Inflammatory macrophage treated with lipopolysaccharide for 1 hour (primary cell): ENCODE measurements at places on chromosomes 3 and 15.
A peak's percentile ranks its signal among the peaks of the same experiment; 100 is the strongest.

DNA sequence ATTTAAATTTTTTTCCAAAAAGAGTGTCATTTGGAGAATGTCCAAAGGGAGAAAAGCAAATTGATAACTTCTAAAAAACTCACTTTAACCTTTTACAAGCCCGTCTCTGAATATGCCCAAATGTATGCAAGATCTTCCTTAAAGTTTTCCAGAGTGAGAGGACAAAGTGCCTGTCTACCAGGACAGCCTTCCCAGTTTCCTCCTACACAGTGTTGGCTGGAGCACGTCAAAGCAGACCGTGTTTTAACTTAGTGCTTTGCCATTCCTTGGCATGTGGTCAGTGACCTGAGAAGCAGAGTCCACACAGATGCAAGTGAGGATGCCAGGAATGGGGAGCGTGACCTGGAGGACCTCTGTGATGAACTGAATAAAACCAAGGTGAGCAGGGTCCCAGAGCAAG is 245.7 kb downstream of the FAM43A start:
- DNase-seq: no peak

DNA sequence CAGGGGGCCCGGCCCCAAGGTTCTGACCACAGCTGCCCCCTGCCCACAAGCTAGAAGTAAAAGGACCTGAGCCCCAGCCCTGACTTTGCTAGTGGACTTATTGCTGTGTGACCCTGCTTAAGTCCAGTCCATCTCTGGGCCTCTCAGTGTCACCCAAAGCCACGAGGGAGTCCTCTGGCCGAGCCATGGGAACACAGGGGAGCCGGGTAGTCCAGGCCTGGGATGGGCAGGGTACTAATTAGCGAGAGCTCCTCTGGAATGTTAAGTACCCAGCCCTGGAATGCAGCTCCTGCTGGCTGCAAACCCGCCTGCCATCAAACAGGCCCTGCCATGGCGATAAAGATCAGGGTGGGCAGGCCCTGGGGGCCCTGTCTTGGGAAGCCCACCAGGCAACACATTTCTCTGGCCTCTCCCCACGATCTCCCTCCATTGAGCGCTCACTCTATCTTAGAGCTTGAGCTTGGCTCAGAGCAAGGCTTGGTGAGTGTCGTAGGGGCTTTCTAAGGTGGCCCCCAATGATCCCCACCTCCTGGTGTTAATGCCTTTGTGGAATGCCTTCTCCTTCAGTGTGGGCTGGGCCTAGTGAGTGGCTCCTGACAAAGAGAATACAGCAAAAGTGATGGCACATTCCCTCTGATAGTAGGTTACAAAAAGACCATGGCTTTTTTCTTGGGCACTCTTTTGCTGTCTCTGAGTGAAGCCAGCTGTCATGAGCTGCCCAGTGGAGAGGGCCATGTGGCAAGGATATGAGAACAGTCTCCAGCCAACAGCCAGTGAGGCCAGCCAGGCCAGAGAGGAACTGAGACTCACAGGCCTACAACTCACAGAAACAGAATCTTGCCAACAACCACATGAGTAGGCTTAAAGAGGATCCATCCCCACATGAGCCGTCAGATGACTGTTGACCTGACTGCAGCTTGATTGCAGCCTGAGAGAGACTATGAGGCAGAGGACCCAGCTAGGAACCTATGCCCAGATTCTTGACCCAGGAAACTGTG is 133.1 kb downstream of the SMAD6 start:
- DNase-seq: peak; percentile 84

DNA sequence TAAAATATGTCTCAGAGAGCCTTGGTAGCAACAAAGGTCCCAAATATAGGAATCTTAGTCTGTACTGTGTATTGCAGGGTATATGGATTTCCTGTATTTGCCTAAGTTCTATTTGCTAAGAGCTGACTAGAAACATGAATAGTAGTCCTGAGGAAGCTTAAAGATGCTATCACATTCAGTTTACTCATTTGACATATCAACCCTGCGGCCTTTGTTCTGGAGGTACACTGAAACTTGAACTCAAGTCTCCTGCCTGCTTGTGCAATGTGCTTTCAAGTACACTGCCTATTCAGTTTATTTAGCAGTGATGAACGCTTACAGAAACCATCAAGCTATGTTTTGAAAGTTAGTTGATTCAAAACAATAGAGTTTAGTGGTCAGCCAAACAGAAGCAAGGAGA is 21.1 kb downstream of the IL1RAP start:
- no peak for DNase-seq

DNA sequence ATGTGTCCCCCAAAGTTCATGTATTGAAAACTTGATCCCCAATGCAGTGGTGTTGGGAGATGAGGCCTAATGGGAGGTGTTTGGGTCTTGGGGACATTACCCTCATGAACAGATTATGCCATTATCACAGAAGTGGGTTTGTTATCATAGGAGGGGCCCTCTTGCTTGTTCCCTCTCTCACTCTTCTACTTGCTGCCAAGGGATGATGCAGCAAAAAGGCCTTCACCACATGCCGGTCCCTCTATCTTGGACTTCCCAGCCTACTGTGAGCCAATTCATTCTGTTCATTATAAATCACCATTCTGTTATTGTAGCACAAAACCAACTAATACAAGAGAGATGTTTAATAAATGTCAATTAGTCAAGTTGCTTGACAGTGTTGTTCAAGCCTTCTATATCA is 47.2 kb downstream of the FAM227B start:
- DNase-seq: no peak

DNA sequence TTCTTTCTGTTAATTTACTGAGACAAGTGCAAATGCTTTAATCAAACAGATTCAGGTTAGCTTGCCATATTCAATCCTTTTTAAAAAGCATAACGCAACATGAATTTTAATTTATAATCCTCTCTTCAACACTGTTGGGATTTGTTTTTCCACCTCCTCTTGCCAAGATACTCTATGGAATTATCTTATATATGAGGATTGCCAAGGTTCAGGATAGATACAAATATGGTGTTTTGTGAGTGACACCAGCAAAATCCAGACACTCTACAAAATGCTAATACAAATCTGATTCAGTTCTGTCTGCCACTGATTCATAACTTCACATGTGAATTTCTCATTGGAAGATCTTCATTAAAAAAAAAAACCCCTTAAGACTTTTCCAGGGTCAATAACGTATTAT is 104.8 kb downstream of the FBN1 start:
- DNase-seq: no peak

DNA sequence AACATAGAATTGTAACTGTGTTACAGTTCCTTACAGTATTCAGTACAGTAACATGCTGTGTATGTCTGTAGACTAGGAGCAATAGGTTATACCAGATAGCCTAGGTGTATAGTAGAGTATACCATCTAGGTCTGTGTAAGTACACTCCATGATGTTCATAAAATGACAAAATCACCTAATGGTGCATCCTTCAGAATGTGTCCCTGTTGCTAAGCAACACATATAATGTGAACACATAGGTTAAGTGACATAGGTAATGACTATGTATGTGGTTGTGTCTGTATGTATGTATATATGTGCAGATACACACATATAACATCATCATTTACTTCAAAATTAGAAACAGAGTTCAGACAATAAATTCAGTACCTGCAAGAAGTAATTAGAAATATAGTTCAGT is 146.8 kb upstream of the GAP43 start:
- no peak for DNase-seq
